ENCODE measurements at places on chromosomes 5 and 9. TPM values are rescaled to one million over a fixed set of nuclear protein-coding genes. Genes with fewer than 3 reads are reported as not detected.

DNA sequence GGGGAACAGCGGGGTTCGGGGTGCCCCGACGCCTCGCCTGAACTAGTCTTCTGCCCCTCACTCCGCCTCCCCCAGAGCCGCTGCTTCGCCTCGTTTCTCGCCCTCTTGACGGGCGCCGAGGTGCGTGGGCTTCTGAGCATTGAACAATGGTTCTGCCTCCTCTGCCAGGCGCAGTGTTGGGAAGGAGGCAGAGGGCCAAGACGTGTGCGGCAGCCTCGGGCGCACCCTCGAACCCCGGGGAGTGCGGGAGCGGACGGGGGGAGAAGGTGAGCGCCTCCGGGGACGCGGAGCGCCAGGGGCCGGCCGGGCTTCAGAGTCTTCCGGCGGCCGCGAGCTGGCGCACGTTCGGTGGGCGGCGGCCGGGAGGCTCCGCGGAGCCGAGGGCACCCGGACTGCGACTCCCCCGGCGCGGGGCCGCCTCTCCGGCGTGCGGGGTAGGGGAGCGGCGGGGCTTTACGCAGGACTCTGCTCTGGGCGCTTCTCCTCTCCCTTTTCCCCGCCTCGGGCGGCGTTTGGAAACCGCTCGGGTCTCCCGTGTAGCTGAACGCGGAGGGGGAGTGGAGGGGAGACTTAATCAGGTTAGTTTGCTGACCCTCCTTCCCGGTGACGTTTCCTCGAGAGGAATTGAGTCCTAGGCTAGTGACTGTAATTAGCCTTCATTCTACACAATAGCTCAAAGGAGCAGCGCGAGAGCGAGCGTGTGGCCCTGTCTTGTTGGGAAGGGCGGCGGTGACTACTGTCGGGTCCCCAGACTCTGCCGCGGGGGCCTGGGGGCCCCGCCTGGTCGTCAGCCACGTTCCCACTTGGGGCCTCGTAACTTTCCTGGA, 1.1 kb downstream of the VLDLR start:
- peak; percentile 74 for DNase-seq

DNA sequence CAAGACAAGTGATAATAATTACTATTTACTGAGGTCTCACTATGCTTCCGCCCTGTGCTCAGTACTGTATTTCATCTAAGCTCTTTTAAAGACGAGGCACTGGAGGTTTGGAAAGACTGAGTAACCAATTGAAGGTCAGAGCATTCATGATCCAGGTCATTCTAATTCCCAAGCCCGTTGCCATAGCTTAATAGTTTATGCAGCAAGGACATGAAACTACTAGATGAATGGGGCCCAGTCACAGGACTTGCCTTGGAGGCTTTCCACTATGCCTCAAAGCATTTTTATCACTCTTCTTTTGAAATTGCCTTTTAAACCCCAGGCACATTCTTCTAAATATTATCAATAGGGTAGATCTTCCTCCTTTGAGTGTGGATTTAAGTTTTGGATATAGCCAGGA, 17.2 kb upstream of the NFIB start:
- no peak for DNase-seq

GRCh38 chr5:175436359-175436758, 7.6 kb downstream of the DRD1 start:
- no peak for DNase-seq

DNA sequence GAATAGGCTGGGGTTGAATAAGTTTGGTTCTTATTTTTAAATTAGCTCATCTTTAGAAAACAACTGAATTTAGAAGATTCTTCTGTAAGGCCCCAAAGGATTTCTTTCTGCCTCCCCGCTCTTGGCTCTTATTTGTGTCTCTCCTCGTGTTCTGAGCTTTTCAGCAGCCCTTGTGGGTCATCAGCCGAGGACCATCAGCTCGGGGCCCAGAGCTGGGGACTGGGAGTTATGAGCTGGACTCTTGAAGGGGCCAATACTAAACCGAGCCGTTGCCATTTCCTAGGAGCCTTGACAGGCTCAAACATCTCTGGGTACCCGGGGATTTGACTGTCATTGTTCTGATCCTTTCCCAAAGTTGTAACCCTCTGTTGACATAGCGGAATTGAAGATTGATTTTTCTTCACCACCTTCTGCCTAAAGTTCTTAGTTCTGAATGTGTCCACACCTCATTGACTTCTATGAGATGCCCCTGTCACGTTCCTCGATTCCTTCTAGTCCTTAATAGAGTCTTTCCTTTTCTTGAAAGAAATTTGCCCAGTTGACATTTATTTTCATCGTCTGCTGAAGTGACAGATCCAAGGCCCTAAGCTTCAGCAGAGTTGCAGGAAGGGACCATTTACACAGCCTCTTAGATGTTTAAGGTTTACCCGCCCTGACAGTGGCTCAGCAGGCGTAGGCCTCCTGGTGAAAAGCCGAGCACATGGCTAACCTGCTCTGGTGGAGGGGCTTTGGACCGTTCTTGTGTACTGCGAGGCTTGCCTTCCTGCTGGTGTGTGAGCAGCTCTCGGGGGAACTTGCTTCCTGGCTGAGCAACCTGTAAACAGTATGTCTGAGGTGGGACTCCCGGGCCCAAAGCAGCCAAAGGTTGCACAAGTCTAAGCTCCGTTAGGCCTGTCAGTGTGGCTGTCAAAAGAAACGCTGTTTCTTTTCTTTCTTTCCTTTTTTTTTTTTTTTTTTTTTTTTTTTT, 24.0 kb downstream of the ABL1 start:
- no peak for DNase-seq

DNA sequence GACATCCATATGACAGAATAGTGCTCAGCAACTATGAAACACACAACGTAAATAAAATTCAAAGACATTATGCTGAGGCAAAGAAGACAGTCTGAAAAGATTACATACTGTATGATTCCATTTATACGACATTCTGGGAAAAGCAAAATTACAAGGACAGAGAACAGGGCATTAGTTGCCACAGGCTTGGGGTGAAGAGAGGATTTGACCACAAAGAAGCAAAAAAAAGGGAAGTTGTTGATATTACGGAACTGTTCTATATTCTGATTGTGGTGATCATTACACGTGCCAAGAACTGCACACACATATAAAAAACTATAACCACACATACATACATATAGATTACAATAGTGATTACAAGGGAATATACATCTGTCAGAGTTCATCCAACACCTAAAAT, 24.1 kb downstream of the CDK5RAP2 start:
- DNase-seq, result no peak

GRCh38 chr5:50740832-50741231, 74.4 kb downstream of the PARP8 start:
- no peak for DNase-seq

DNA sequence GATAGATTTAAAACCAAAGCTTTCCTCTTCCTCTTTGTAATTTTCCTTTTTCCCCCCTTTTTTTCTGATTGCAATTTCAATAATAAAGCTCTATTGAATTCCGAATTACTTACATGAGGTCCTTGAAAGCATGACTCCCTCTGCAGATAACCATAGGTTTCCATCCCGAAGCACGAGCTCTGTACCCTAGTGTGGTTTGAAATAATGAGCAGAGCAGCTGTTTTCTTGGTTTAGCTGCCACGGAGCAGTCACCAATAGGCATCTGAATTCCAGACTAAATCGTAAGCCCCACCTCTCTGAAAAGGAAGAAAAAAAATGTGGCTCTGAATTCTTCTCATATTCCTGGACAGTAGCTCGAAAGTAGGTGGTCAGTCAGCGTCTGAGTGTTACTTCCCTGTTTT, 18.5 kb upstream of the GNE start:
- peak; percentile 5 for DNase-seq

Gene PCDHGB3
- 6.0 TPM for total RNA-seq

Gene C9
- total RNA-seq, result 0.10 TPM

Gene IPPK
- 12.7 TPM for total RNA-seq

Gene ACTBL2
- not detected for total RNA-seq

Gene C5orf58
- total RNA-seq, result not detected

Gene OLFML2A
- 66.0 TPM for total RNA-seq

Measured in spinal cord (tissue), 10 donors.